NB4 (cell line): ENCODE measurements at places on chromosomes 3 and 15.

DNA sequence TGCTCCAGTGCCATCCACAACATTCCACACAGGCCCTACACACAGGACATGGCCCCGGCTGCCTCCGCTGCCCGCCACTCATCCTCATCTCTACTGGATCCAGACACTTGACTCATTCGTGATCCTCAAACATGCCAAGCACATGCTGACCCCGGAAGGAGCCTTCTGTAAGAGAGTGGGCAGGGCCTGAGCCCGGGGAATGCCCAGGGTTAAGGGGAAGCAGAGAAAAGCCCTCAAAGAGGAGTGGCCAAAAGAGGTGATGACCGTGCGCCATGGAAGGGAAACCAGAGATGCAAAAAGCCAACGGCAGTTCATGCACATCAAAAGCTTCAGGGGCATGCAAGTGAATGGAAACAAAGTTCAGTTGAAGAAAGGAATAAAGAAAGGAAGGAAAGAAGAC, 46.1 kb downstream of the RFTN1 start:
- no peak for DNase-seq

- peak; percentile 92 for DNase-seq
Measured at GRCh38 chr3:185353823-185354614, 8.9 kb upstream of the MAP3K13 start.

DNA sequence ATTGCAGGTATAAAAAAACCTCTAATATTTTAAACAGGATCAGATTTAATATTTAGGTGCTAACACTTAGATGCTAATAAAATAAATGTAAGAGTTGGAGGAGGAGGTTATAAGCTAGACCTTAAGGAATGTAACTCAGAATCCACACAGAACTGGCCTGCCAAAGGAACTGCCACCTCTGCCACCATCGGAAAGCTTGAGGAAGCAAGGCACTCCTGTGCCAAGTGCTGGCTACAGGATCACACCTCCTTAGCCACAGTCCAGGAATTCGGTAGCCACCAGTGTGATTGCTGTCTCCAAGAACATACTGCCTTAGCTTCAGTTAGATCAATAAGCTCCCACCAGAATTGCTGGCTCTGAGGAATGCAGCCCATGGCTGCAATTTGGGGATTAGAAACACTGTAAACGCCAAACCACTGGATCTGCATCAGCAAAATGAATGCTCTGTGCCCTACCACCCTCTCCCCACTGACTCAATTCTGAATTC, 58.0 kb downstream of the FRMD5 start:
- DNase-seq: no peak

- DNase-seq: no peak
Measured at GRCh38 chr3:71478568-71478967, 105.0 kb downstream of the FOXP1 start.

GRCh38 chr15:39397883-39398282, 183.0 kb upstream of the THBS1 start:
- peak; percentile 48 for DNase-seq

- peak; percentile 61 for DNase-seq
Measured at GRCh38 chr15:90871716-90872485, 3.5 kb downstream of the FURIN start.

DNA sequence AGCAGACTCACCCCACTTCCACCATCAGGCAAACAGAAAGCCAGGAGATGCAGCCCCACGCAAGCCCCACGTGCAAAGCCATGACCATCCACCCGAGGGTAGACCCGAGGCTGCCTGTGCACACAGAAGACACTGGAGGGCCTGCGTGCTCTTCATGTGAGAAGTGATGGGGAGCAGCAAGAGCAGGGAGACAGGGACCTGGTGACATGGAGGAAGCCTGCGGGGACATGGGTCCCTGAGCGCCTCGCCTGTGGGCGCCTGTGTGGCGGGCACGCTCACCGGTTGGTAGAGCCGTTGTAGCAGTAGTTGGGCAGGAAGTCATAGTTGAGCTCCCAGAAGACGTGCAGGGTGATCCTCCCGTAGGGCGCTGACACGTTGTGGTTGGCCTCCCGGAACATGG, 65.0 kb downstream of the NIPA2 start:
- no peak for DNase-seq

- DNase-seq: peak; percentile 61
Measured at GRCh38 chr3:53581671-53582070, 87.3 kb downstream of the CACNA1D start.

- DNase-seq: no peak
Measured at GRCh38 chr3:35528728-35529127, 110.6 kb upstream of the ARPP21 start.

DNA sequence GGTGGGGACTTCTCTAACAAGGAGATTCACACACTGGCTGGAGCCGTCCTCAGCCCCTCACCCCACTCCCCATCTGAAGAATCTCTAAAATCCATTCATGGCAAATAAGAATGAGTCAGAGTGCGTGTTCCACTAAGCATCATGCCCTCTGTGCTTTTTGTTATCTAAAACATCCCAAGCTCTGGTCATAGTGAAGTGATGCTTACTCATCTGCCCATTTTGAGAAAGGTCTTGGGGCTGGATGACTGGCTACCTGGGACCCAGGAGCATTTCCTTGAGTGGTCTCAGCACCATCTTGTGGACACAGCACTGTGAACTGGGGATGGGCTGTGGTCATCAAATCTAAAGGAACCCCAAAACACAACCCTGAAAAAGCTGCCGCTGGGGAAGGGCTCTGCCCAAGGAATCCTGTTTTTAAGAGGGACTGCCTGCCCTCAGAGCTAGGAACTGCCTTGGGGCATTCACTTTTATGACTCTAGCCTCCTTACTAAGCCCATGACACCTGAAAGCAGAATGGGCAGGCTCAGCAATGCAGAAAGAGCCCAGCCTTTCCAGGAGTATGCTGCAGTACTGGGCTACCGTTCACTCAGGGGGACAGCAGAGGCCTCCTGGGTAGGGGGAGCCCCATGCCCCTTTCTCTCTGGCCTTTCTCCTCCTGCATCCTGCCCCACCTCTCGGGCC, 53.5 kb downstream of the ZBTB38 start:
- no peak for DNase-seq

DNA sequence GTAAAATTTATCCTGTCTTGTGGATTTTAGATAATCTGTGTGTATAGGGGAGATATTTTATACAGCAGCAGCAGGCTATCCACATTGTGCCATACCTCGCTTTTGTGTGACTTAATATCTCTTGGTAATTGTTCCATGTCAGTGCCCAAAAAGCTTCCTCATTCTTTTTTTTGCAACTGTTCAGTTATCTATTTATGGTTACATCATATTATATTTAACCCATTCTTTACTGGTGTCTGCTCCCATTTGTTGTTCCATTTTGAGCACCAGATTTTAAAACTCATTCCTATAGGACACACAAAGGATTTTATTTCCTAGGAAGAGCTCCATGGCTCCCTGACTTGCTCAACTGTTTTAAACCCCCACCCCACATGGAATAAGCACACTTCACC, 86.3 kb upstream of the RASGRP1 start:
- DNase-seq: no peak

- DNase-seq: no peak
Measured at GRCh38 chr15:57510647-57511046, 81.1 kb upstream of the MYZAP start.

GRCh38 chr3:57982561-57983243, 25.5 kb upstream of the FLNB start:
- DNase-seq: peak; percentile 54

DNA sequence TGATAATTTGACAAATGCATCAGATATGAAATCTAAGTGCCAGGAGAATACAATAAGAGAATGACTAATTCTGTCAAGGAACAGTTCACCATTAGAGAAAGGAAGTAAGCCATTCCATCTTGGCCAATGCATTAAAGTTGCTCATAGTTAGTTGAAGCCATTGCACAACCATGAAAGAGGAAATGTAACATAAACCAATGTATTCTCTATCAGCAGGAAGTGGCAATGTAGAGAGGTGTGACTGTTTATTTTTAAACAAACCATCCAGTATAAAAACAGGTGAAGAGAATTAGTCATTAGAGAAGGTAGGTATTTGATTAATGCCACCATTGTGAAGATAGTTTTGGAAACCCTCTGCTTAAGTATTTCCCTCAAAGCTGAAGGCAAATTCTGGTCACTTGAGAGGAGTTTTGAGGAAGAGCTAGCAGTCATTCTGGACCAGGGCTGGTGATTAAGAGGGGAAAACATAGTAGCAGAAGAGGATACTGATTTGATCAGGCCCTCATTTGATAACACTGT, 10.7 kb upstream of the ANXA2 start:
- peak; percentile 85 for DNase-seq

GRCh38 chr3:139364549-139364948, 20.7 kb downstream of the MRPS22 start:
- no peak for DNase-seq

GRCh38 chr3:175304404-175304803, 445.3 kb downstream of the NAALADL2 start:
- no peak for DNase-seq

- DNase-seq: no peak
Measured at GRCh38 chr15:39625856-39626255, 45.0 kb downstream of the THBS1 start.

DNA sequence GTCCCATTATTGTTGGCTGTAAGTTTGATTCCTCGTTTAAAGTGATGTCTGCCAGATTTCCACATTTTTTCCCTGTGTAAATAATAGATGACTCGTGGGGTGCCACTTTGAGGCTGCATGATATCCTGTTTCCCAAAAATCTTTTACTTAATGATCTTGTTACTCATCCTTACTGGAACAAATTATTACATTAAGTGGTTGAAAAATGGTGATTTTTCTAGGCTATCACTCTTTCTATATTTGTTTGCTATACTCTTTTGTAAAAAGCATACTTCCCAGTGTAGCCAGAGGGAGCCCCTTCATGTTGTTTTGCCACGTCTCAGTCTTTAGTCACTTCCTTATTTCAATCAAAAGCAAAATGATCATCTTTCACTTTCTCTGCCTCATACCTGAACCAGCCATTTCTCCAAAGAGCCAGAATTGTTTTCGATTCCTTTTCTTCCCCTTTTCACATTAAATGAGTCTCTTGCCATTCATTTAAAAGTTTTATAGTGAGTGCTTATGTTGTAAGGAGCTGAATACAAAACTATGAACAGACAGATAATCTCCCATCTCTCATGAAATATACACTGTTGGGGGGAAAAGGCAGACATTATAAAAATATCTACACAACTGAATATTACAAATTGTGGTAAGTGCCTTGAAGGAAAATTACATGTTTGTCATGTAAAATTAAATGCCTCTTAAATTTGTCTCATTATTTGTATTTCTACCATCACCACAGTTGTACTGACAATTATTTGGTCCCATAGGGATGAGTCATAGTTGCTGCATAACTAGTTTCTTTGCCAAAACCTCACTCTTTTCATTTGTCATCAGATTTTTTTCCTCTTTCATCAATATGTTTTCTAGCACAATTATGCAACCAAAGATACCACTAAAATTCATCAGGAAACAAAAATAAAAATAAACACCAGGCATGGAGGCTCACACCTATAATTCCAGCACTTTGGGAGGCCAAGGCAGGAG, 41.5 kb downstream of the ADGRG7 start:
- DNase-seq: peak; percentile 57

DNA sequence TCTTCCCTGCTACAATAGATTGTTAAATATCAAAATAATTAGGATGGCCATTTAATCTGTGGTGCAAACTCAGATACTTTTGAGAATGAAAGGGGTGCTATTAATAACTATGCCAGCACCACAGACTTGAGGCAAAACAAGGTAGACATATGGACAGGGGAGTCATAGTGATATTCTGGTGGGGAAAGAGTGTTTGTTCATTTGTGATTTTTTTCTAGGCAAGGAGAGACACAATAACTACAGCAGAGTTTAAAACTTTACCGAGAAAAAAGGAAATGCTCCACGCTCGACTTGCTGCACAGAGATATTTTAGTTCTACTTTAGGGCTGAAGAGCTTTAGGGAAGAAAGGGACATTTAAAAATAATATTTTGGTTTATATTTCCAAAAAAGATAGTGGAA, 611.2 kb upstream of the GRM7 start:
- no peak for DNase-seq

DNA sequence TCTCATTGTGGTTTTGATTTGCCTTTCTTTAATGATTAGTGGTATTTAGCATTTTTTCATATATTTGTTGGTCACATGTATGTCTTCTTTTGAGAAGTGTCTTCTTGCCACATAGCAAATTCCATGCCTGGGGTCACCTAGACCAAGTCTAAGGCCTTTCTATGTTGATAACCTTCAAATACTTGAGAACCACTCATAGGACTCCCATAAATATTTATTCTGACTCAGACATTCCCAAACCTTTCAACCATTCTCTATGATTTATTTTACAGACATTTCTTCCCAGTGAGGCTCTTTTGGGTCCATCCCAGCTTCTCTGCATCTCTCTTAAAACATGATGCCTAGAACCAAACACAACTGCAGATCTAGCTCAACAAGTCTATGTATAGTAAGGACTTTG, 69.2 kb downstream of the ATP8B4 start:
- no peak for DNase-seq

- DNase-seq: no peak
Measured at GRCh38 chr15:95017666-95018328, 786.4 kb downstream of the MCTP2 start.

DNA sequence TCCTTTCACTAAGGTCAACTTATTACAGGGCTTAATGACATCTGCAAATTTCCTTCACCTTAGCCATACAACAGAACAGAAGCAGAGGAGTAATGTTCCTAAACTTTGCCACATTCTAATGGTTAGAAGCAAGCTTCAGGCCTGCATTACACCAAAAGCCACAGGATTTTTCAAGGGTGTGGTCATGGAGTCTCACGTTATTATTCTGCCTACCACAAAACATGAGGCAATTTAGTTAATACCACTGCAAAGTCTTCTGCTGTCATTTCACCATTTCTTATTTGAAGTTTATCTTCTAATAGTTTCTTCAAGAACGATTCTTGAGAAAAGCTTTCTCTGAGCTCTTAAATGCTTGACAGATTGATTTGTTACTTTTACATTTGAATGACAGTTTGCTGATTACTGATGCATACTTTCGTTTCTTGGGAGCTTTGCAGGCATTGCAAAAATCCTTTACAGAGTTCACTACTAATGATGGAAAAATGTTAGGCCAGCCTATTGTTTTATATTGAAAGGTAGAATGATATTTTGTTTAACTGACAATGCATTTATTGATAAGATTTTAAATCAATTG, 1257.1 kb downstream of the NSUN3 start:
- no peak for DNase-seq

DNA sequence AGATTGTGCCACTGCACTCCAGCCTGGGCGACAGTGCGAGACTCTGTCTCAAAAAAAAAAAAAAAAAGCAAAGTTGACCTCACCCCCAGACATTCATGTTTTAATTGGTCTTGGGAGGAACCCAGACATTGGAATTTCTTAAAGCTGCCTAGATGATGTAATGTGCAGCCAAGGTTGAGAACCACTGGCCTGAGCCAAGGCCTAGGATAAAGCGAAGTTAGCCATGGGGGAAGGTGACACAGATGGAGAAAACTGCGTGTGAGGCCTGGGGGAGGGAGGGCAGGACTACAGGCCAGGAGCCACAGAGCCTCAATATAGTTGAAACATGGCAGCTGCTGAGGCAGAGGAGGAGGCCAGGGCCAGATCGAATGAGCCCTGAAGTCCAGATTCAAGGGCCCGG, 21.0 kb downstream of the GLB1 start:
- no peak for DNase-seq
